Small intestine (tissue), 16 donors: ENCODE measurements at places on chromosomes 5 and 9.

DNA sequence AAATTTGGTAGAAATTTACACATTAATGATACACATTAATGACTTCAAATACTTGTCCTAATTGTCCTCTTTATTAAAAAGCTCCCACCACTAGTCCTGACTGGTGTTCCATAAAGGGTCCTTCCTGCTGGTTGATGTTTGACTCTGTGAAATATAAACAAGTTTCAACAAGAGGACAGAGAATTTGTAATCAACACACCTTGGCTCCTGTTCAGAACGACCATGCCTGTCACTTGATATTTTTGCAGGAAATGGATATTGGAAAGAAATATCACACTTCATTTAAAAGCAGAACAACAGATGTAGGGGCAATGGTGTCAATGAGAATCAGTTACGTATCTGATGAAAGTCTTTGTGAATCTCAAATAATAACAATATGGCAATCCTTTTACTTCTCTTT, 211.7 kb downstream of the ENC1 start:
- no peak for DNase-seq
- no peaks in the 10 kb centered on the region for H3K4me1 ChIP-seq
- no peak overlapping the region for H3K4me3 ChIP-seq
- H3K27me3 ChIP-seq, result no peaks in the 10 kb centered on the region

GRCh38 chr5:77095189-77095588, 8.1 kb upstream of the ZBED3 start:
- H3K4me3 ChIP-seq, result no peak overlapping the region
- H3K4me1 ChIP-seq, result no peaks in the 10 kb centered on the region
- H3K36me3 ChIP-seq, result no peaks in the 10 kb centered on the region
- no peak overlapping the region for H3K27ac ChIP-seq
- no peaks in the 10 kb centered on the region for H3K27me3 ChIP-seq

- H3K27ac ChIP-seq, result no peak overlapping the region
- H3K36me3 ChIP-seq, result peaks cover 23% of the 10 kb centered on the region
- no peaks in the 10 kb centered on the region for H3K4me1 ChIP-seq
- no peak for DNase-seq
- H3K4me3 ChIP-seq, result no peak overlapping the region
- H3K27me3 ChIP-seq, result no peaks in the 10 kb centered on the region
Measured at GRCh38 chr9:92645041-92645440, 24.9 kb downstream of the IPPK start.

DNA sequence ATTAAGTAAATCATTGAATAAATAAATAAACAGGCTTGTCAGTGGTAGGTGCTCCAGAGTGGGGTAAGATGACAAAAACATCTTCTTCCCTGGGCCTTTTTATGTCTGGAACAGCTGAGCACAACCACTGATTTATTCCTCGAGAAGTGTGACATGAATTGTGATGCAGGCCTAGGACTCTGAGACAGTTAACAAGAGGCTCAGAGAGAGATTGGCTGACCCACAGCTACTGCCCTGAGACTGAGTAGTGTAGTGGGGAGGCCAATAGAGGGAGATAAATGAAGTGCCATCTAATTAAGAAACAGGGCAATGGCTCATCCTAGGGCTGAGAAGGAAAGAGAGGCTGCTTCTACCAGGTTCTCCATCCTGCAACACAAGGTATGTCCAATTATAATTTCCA, 369.3 kb upstream of the TRPC7 start:
- no peak for DNase-seq
- no peak overlapping the region for H3K4me3 ChIP-seq
- no peaks in the 10 kb centered on the region for H3K36me3 ChIP-seq
- H3K4me1 ChIP-seq, result no peaks in the 10 kb centered on the region

GRCh38 chr5:146041180-146041789, 64.1 kb downstream of the PLAC8L1 start:
- H3K36me3 ChIP-seq, result no peaks in the 10 kb centered on the region
- H3K27ac ChIP-seq, result peak overlapping the region; percentile 57

DNA sequence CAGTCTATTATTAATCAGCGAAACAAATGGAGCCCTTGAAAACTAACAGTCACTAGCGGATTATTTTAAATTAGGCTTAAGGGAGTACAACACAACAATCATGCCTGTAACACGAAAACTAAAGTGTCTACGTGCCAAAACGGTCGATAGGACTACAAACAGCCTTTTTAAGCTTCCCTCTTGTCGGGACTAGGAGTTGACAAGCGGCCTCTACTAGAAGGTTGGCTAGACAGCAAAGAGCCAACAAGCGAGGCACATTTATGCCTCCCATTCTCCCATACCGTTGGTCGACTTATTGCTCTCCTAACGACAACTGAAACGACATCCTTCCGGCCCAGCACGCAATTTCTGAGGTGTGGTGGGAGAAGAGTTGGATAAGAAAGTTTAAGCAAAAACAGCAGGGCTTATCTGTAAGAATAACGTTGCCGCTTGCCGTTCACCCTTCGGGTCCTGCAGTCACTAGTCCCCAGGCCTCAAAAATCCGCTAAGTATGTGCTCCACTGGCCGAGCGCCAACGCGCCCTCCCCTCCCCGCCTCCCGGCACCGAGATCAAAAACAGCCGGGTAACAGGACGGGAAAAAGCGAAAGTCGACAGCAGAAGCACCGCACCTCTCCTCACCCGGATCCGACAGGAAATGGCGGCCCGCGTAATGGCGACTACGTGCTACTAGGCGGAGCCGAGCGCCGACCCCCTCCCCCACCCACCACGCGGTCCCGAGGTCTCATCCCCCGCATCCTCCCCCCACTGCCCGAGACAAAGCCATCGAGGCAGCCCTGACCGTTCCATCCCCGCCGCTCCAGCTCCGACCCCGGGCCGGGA, 813 bp downstream of the HNRNPK start:
- H3K4me3 ChIP-seq, result peak overlapping the region; percentile 88
- H3K27ac ChIP-seq, result peak overlapping the region; percentile 92
- H3K36me3 ChIP-seq, result peaks cover 12% of the 10 kb centered on the region
- H3K4me1 ChIP-seq, result peaks cover 5% of the 10 kb centered on the region
- H3K27me3 ChIP-seq, result no peaks in the 10 kb centered on the region

DNA sequence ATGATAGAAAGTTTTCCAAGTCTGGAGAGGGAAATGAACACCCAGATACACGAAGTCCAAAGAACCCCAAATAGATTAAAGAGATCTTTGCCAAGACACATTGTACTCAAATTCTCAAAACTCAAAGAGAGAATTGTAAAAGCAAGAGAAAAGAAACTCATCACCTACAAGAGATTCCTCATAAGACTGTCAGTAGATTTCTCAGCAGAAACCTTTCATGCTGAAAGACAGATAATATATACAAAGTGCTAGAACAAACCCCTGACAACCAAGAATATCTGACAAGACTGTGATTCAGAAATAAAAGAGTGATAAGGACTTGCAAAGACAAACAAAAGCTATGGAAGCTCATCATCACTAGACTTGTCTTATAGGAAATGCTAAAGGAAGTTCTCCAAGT, 326.7 kb upstream of the ZNF608 start:
- H3K27me3 ChIP-seq, result no peaks in the 10 kb centered on the region
- no peak overlapping the region for H3K27ac ChIP-seq
- no peak overlapping the region for H3K4me3 ChIP-seq
- no peaks in the 10 kb centered on the region for H3K4me1 ChIP-seq
- no peak for DNase-seq

- no peaks in the 10 kb centered on the region for H3K36me3 ChIP-seq
- no peaks in the 10 kb centered on the region for H3K27me3 ChIP-seq
- no peak overlapping the region for H3K4me3 ChIP-seq
- no peak for DNase-seq
Measured at GRCh38 chr9:119758241-119758640, 389.0 kb upstream of the BRINP1 start.

DNA sequence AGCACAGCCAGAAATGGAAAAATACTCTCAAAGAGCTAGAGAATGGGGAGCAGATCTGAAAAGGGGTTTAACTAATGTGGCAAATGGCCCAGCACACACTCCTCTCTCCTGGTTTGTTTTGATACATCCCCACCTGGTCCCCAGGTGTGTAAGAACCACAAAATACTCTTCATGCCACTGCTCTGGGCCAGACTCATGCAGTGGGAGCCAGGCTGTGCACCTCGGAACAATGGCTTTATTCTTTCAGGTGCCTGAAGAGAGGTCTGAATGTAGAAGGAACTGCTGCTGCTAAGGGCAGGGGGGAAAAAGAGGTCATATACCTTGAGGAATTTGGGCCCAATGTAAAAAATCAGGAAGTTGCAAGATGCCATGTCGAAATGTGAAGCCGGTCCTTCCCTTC, 123.9 kb upstream of the ADAMTSL1 start:
- H3K36me3 ChIP-seq, result no peaks in the 10 kb centered on the region
- H3K27me3 ChIP-seq, result no peaks in the 10 kb centered on the region
- H3K4me3 ChIP-seq, result no peak overlapping the region
- no peaks in the 10 kb centered on the region for H3K4me1 ChIP-seq
- no peak for DNase-seq
- H3K27ac ChIP-seq, result no peak overlapping the region

- no peak for DNase-seq
- no peaks in the 10 kb centered on the region for H3K36me3 ChIP-seq
- H3K4me1 ChIP-seq, result no peaks in the 10 kb centered on the region
- no peaks in the 10 kb centered on the region for H3K27me3 ChIP-seq
- H3K4me3 ChIP-seq, result no peak overlapping the region
Measured at GRCh38 chr5:173306695-173307094, 21.5 kb downstream of the STC2 start.

DNA sequence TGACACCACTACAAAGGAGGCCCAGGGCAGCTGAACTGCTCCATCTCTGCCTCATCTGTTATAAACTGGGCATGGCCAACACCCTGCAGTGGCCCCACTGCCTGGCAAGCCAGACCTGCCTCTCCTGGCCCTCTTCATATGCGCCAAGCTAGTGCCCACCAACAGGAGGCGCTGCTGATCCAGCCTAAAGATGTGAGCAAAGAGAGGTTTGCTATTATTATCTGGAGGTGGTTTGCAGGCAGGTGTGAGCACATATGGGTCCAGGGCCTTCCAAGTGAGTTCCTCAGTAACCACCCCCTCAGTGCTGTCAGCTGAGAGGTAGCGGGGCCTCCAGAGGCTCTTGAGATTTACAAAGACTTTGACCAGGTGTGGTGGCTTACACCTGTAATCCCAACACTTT, 232.2 kb downstream of the SYK start:
- no peaks in the 10 kb centered on the region for H3K36me3 ChIP-seq
- peaks cover under 1% of the 10 kb centered on the region for H3K4me1 ChIP-seq
- H3K27me3 ChIP-seq, result no peaks in the 10 kb centered on the region
- DNase-seq, result no peak
- no peak overlapping the region for H3K4me3 ChIP-seq
- no peak overlapping the region for H3K27ac ChIP-seq

GRCh38 chr9:115850548-115851304, 302.9 kb upstream of the PAPPA start:
- no peaks in the 10 kb centered on the region for H3K27me3 ChIP-seq
- no peak overlapping the region for H3K27ac ChIP-seq
- peak; percentile 1 for DNase-seq
- H3K4me1 ChIP-seq, result no peaks in the 10 kb centered on the region

GRCh38 chr9:33288828-33289483, 1.4 kb upstream of the NFX1 start:
- H3K4me1 ChIP-seq, result peaks cover 18% of the 10 kb centered on the region
- H3K4me3 ChIP-seq, result no peak overlapping the region
- peak overlapping the region; percentile 21 for H3K27ac ChIP-seq
- H3K36me3 ChIP-seq, result no peaks in the 10 kb centered on the region
- H3K27me3 ChIP-seq, result no peaks in the 10 kb centered on the region
- no peak for DNase-seq

- no peaks in the 10 kb centered on the region for H3K36me3 ChIP-seq
- no peak overlapping the region for H3K4me3 ChIP-seq
- no peaks in the 10 kb centered on the region for H3K4me1 ChIP-seq
- H3K27ac ChIP-seq, result peak overlapping the region; percentile 78
Measured at GRCh38 chr5:56482363-56482762, 249.2 kb upstream of the ANKRD55 start.

DNA sequence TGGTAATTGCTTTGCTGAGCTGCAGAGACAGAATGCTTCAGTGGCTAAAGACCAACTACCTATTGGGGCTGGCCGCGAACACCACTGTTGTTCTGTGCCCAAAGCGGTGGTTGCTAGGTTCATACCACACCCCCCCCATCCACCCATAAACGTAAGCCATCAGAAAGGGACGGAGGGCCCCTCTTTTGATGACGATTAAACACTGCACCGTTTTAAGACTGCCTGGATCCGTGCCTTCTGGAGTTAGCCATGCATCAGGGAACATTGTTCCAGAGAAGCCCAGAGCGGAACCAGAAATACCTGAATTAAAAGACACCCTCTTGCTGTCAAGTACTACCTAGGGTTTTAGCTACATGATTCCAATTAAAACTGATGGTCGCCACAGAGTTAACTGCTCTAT, 369.1 kb upstream of the DAP start:
- no peak for DNase-seq
- H3K36me3 ChIP-seq, result no peaks in the 10 kb centered on the region
- H3K4me1 ChIP-seq, result no peaks in the 10 kb centered on the region
- no peak overlapping the region for H3K27ac ChIP-seq
- H3K27me3 ChIP-seq, result no peaks in the 10 kb centered on the region
